ENCODE measurements at places on chromosomes 1 and 21.
A peak's percentile ranks its signal among the peaks of the same experiment; 100 is the strongest.

DNA sequence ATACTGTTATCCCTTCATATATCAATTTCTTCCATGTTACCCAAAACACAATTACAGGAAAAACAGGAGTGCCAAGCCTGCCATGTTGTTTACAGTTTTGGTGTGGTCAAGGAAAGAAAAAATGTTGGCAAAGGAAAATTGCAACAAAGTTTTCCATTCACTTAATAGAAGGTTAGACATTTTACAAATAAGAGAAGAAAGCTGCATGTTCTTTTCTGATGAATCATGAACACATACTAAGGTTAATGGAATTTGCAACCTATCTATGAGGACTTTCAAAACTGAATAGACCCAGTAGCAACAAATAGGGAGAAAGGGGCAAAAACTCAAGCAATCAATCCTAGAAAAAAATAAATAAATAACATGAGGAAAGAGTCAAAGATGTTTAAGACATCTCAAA, 556.7 kb downstream of the DPYD start:
- no peak for DNase-seq

DNA sequence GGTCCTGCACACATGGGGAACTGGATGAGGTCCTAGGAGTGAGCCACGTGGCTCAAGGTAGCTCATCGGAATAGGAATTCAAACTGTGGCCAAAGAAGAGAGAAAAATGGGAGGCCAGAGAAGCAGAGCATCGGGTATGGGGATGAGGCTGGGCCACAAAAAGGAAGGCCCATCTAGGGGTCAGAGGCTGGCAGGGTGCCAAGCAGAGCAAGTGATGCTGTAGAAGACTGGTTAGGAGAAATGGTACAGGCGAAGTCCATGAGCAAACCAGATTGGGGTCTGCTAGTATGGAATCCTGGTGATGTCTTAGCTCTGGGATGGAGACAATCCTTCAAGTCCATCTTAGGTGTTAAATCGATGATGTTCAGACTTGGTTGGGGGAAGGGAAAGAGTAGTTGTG, 68.0 kb downstream of the TEX35 start:
- no peak for DNase-seq

GRCh38 chr1:28266920-28267322, 7.6 kb downstream of the SESN2 start:
- DNase-seq = no peak

GRCh38 chr1:233304489-233305102, 9.1 kb upstream of the PCNX2 start:
- DNase-seq = no peak

DNA sequence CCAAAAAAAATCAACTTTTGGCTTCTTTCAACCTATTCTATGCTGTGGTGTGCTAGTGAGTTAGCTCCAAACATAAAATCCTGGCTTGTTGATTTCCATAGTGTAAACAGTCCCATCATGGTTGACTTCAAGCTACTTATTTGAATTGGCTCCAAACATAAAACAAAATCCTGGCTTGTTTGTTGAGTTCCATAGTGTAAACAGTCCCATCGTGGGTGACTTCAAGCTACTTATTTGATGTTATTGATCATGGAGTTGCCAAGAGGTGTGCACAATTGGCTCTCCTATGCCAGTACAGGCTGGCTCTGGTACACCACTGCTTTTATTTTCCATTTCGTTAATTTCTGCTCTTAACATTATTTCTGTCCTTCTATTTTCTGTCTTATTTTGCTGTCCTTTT, 1.8 kb upstream of the COA6 start:
- DNase-seq = no peak

DNA sequence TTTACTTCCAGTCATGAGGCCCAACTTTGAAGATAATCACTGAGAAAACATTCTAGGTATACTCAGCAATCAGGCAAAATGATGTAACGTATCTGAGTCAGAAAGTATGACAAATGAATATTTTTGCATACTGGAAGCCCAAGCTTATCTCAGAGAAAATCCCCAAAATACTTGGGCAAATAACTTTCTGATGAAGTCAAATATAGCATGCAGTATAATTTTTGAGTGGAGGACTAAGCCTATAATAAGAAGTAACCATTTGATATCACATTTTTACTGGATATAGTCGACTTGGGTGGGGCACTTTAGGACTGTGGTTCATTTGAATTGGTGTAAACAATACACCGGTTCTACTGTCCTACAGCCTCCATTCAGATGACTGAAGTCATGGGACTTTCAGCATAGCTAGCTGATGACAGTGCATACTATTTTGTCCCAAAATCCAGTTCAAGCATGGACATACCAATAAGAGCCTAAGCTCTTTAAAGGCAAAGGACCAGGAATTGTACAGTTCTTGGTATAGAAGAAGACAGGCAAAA, 2.3 kb upstream of the GADD45A start:
- no peak for DNase-seq

GRCh38 chr1:2224170-2224584, 3.9 kb upstream of the SKI start:
- DNase-seq = no peak

DNA sequence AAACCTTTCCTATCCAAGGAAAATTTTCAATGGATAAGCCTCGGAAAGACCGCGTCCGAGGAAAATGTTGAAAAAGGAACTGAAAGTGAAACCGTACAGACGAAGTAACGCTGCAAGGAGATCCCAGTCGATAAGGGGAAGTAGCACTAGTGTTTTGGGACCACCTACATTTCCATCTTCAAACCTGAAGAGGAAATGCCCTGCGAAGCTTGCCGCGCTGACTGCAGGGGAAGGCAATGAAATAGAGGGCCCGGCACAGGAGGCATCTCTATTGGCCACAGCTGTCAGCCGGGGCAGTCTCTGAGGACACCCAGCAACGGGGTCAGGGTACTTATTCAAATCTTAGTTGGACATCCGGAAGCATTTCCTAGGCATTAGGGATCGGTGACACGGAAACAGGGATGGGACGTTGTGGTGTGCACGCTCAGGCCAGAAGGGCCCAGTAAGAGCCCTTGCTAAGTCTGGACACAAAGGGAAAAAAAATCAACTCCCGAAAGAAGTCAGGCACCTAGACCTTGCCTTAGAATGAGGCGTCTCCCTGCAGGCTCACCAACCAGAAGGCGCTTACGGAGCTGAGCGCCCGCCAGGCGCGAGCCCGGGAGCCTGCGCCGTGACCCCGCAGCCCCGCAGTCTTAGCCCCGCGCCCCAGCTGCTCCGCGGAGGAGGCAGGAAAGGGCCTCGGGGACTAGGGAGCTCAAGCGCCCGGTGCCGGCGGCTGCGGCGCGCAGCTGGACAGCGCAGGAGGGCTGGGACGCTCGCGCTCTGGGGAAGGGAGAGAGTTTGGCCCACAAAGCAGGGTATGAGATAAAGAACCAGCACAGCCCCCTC, 655 bp downstream of the USF1 start:
- DNase-seq = peak; percentile 51

DNA sequence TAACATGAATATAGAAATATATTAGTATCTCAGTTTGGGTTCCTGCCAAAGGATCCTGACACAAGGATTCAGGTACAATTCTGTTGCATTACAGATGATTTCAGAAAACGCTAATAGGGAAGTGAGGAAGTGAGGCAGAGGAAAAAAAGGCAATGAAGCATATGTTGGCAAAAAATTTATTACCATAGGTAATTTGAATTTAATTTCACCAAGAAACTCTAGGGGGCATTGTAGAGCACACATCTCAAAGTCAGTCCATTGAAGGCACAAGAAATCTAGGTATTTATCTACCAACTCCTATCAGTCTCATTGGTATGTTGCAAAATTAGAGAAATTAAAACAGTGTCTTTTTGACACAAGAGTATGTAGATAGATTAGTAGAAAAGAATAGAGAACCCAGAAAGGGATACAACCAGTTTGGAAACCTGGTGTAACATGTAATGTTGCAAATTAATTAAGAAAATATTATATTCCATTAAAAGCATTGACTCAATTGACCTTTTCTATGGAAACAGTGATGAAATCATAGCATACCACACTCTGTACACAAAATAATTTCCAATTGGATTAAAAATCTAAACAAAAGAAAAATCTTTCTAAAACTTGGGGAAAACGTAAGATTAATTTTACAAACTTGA, 104.9 kb upstream of the SNX7 start:
- no peak for DNase-seq

GRCh38 chr1:230618537-230618936, 23.7 kb upstream of the COG2 start:
- DNase-seq = no peak

DNA sequence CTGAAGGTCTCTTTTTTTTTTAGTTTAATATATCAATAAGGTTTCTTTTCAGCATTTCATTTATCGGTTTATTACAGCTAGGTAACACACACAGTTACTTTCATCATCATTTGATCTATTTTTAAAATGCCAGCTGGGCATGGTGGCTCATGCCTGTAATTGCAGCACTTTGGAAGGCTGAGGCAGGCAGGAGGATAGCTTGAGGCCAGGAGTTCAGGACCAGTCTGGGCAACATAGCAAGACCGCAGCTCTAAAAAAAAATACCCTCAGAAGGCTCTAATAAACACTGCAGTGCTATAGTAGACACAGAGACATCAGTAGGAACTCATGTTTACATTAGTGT, 48.5 kb upstream of the VAMP3 start:
- no peak for DNase-seq

DNA sequence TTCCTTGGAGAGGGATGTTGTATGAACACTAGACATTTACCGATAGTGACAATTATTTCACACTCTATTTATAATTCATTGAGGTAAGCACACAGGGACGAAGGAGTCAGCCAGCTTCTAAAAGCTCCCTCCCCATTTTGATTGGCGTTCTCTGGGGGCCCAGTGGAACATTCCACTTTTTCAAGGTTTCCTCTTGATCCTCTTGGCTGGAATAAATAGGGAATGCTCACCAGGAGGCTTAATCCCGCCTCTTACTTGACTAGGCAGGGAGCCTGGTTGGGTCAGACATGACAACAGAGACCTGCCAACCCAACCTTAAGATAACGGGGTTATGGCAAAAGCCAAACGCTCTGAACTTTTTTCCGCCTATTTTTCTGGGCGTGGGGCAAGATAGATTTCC, 974 bp downstream of the ACTN2 start:
- no peak for DNase-seq

DNA sequence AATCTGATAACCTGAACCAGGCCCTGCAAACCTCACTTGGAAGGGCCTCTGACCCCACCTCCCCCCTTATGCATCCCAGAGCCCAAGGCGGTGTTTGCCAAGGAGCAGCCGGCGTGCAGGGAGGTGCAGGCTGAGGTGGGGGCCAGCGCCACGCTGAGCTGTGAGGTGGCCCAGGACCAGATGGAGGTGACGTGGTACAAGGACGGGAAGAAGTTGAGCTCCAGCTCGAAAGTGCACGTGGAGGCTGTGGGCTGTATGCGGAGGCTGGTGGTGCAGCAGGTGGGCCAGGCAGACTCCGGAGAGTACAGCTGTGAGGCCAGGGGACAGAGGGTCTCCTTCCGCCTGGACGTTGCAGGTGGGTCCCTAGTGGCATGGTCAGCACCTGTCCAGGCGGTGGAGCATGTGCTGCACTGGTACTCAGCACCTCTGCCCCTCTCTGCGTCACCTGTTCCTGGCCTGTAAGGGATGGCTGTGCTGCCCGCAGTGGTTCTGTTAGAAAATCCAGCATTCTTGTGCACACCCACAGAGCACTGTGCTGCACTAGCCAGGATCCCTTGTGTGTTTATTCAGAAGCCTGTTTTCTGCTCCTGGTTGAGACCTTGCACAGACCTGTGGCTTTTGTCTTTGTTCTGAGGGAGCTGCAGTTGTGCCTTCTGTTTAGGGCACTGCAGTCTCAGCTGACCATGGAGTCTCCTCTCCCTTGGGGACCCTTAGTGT, 11.6 kb downstream of the OBSCN start:
- no peak for DNase-seq

GRCh38 chr1:2435091-2435490, 22.7 kb upstream of the PEX10 start:
- no peak for DNase-seq

GRCh38 chr21:37944496-37944895, 28.2 kb upstream of the KCNJ6 start:
- no peak for DNase-seq

DNA sequence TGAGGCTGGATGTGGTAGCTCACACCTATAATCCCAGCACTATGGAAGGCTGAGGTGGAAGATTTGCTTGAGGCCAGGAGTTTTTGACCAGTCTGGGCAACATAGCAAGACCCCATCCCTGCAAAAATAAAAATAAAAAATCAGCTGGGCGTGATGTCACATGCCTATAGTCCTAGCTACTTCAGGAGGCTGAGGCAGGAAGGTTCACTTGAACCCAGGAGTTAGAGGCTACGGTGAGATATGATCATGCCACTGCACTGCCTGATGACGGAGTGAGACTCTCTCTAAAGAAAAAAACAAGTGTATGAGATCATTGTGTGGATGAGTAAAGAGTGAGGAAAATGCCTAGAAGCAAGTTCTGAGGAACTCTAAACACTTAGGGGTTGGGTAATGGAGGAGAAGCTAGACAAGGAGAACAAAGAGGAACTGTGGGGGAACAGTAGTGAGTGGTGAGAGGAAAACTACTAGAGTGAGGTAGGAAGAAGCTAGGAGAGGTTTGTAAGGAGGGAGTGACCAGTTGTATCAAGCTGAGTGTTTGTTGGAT, 17.0 kb downstream of the CLIC4 start:
- no peak for DNase-seq

DNA sequence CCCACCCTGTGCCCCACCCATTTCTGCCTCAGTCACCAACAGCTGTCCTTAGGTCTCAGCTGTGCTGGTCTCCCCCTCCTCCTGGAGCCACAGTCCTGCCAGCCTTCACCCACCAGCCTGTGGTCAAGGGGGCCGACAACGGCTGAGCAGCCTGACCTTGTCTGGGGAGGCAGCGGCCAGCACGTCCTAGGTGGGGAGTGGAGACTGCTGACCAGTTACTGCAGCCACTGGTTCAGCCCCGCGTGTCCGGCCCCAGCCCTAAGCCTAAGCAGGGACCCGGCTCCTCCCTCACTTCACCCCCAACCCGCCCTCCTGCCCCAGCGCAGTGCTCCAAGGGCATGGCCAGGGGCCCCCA, 79.2 kb downstream of the MORN1 start:
- no peak for DNase-seq

DNA sequence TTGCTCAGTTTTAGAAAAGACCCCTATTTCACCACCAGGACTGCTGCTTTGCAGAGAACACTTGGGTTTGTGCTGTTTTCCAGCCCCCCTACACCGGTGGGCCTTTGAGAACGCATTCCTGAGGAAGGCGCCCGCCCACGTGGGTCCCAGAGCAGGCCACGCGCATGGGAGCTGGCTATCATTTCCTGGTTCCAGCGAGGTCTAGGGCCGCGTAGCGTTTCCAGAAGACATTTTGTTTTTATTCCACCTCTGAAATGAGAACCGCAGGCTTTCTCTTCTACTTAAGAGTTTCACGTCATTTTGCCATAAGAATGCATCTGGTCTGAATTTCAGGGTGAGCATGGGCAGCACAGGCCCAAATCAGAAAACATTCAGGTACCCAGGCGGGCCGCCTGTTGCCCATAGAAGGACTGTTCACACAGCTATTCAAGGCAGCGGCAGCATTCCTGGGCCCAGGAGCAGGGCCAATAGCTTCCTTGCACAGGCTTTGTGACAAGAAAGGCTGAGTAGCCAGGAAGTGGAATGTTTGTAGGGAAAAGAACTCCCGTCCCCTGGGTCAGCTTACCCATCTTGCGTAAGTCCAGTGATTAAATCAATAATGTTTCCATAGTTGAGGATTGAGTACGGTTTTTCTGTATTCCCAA, 1.4 kb upstream of the KLHL21 start:
- DNase-seq = no peak

All from activated gamma-delta T cell treated with Interleukin-2 at 50 U/mL for 16 hours (primary cell).